ENCODE measurements at places on chromosomes 7 and 10. TPM values are rescaled to one million over a fixed set of nuclear protein-coding genes. Genes with fewer than 3 reads are reported as not detected.
A peak's percentile ranks its signal among the peaks of the same experiment; 100 is the strongest.

DNA sequence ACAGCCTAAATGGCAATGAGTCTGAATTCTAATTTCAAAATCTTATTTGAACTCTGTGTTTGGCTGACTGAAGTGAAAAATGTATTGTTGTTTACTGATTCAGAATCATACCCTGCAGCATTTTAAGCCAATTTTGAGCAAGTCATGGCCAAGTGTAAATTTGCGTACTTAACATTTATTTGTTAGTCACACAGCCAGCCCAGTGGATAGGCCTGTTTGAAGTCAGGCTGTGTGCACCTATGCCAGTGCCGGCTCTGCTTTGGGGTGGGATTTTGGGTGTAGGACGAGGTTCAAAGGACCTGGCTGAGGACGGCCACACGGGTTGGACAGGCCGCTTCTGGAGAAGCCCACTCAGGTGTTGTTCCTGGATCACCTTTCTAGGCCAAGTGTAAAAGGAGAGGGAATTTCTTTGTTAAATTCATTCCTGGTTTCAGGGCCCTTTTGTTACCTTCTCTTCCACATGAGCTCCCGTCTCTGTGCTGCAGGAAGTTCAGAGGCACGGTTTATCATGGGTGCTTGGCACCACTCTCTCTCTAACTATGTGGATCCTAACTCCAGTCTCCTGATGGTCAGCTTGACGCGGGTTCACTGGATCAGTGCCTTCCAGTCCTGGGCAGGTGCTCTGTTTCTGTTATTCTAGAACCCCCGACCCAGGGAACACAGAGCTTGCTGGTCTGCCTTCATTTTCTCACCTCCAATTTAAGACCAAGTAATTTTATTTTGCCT lies 84.7 kb downstream of the CCNY start:
- DNase-seq: no peak

- peak; percentile 90 for DNase-seq
These were observed 178.0 kb downstream of the MDFIC start for GRCh38 chr7:115099906-115100305.

DNA sequence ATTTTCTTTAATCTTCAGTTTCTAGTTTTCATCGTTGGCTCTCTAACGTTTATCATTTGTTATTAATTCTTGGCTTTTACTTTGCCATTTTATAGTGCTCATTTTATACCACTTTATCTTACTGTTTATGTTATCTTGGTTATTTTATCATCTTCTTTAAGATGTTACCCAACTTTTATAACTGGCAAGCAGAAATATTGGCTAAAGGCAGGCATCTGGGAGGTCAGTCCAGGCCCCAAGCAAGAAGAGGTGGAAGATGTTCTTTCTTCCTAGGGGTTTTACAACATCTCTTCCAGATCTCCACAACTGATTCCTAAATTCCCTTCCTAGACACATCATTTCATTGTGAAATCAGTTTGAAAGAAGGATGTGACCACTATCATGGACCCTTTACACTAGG lies 208.1 kb downstream of the AHR start:
- DNase-seq: no peak

- DNase-seq: no peak
These were observed 2.9 kb upstream of the TARP start for GRCh38 chr7:38276096-38276877.

DNA sequence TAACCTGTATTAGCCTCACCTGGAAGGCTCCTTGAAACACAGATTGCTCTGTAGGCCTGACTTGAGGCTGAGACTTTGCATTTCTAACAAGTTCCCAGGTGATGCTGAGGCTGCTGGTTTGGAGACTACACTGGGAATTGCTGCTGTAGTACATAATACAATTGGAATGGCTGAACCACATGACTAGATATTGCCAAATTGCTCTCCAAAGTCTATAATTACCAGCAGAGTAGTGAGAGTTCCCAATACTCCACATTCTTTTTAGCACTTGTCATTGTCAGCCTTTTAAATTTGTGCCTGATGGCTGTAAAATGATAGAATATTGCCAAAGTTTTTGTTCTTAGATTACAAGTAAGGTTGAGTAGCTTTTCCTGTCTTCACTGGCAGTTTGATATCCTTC lies 39.9 kb downstream of the PLEKHA8 start:
- no peak for DNase-seq

DNA sequence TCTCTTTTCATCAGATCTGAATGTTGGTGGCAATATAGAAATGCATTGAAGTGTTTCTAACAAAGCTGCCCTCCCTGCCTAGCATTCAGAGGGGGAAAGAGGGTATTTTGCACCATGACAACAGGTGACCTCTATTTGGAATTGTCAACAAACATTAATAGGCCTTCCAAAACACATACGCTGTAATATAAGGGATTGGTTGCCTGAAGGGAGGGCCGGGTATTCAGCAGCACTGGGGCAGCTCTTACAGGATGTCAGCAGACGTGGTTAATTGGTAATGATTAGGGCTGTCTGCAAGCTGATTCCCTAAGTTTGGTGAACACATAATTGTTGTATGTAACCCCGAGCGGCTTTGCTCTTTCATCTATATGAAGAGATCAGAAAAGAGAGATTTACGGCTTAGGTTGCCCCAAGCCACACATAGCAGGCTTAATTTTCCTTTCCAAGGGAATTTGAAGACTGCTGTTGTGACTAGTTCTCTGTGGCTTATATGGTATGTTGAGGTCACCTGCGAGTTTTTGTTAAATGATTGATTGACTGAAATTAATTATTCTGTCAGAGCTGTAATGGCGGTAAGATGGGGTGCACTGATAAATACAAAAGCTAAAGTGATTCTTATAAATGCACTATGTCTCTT lies 759.3 kb downstream of the LRMDA start:
- no peak for DNase-seq

DNA sequence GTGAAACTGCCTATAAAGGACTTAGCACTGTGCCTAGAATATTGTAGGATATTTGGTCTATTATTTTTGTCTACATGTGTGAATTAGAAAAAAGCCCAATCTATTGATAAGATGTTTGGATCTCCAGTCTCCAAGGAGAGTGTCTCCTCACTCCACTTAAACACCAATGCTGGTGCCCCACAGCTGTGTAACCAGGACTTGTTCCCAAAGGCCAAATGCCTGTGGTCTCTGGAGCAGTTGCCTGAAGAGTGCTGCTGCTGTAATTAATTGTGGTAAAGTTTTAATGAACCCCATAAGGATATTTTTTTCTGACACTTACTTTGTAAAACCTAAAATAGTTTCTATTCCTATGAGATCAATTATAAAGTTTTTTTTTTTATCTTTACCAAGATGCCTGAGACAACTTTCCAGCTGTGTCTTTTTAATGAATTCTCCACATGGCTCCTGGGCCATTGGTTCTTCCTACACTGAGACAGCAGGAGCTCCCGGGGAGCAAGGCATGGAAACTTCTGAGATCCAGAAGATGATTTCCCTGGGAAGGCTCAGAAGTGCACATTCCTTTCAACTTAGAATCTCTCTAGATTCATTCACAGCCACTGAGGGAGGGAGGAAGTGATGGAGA lies 11.2 kb upstream of the OR2A5 start:
- DNase-seq: no peak

DNA sequence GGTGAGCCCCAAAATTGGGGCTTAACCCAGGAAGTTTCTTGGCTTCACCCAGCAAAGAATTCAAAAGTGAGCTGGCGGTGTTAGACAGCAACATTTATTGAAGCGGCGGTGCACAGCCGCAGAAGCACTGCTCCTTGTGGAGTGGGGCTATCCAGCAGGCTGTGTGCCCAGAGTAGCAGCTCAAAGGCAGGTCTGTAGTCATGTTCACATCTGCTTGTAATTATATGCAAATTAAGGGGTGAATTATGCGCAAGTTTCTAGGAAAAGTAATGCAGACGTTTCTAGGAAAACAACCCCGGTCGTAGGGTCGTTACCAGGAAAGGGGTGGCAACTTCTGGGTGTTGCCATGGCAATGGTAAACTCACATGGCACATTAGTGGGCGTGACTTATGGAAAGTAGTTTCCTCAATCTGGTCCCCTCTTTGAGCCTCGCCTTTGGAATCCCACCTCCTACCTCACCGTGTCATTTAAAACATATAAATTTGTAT lies 13.7 kb upstream of the KBTBD2 start:
- DNase-seq: peak; percentile 87

DNA sequence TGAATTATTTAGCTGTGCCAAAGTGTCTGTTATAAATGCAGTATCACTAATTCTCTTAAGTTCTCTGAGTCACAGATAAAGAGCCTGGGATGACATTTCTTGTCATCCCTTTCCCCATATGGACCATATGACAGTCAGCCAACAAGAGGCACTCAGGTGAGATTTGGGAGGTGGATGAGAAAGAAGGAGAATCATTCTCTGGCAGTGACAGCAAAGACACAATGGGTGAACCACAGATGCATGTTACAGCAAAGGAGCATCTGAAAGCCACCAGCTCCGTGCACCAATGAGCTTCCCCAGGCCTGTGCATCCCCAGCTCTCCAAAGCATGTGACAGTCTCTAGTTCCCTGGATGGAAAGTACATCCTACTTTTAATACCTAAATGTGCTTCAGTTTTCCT lies 10.8 kb downstream of the GIMAP6 start:
- no peak for DNase-seq

- DNase-seq: no peak
These were observed 519.5 kb downstream of the GRID1 start for GRCh38 chr10:85847085-85847484.

- DNase-seq: no peak
These were observed 301.3 kb upstream of the BMPER start for GRCh38 chr7:33604056-33604455.

DNA sequence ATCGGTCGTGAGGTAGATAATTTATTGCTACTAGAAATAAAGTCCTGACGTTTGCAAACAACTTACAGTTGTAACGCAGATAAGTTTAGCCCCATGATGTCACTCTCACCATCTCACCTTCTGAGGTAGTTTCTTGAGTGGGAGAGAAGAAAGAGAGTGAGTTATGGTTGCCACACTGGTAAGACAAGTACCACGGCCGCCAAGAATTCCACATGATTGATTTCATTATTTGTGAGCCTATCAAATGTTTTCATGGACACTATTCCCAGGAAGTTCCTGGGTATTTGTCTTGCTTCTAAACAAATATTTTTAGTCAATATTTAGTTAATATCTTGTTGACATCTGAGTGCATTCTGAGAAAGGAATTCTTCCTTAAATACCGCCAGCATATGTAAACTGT lies 339.4 kb upstream of the KIAA1217 start:
- no peak for DNase-seq

- no peak for DNase-seq
These were observed 9.3 kb downstream of the KCNIP2 start for GRCh38 chr10:101834341-101834740.

- no peak for DNase-seq
These were observed 43.3 kb upstream of the ECHDC3 start for GRCh38 chr10:11698691-11699549.

GRCh38 chr10:790821-791551 lies 101.5 kb upstream of the DIP2C start:
- DNase-seq: no peak

DNA sequence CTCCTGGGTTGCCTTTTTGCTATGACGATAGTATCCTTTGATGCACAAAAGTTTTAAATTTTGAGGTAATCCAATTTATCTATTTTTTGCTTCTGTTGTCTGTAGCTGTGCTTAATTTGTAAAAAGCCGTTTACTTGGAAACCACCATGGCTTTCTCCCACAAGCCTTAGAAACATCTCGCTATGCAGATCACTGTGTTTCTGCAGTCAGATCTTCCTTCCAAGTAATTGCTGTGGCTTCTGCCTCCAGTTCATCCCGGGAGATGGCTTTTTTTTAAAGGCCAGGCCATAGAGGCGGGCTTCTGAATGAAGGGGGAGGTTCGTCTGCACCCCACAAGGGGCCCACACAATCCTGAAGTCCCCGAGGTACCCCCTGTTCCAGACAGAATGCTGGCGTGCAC lies 48.3 kb upstream of the OCM2 start:
- no peak for DNase-seq

GRCh38 chr10:14180911-14181566 lies 149.7 kb downstream of the FRMD4A start:
- no peak for DNase-seq

- peak; percentile 87 for DNase-seq
These were observed 103.9 kb downstream of the CUBN start for GRCh38 chr10:17025444-17026295.

DNA sequence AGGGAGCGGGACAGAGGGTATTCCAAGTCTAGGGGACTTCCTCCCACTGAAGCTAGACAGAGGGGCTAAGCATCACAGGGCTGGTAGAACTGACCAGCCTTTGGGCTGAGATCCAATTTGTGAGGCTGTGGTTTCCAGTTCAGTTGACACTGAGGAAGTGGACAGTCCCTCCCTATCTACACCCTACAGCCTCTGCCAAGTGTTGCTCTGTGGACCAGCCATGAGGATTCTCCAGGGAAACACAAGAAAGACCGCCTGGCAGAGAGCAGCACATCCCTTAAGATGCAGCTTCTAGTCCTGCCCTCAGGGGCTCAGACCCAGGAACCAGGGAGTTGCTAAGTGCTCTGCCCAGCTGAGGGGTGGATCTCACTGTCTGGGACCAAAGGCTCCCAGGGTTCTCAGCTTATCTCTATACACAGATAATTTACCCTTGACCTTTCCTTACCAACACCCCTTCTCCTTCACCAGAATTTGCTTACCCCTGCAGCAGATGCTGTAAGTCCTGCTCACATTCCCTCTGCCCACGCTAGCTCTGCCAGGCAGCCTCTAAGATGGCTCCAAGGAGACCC lies 252.0 kb downstream of the SKIDA1 start:
- no peak for DNase-seq

DNA sequence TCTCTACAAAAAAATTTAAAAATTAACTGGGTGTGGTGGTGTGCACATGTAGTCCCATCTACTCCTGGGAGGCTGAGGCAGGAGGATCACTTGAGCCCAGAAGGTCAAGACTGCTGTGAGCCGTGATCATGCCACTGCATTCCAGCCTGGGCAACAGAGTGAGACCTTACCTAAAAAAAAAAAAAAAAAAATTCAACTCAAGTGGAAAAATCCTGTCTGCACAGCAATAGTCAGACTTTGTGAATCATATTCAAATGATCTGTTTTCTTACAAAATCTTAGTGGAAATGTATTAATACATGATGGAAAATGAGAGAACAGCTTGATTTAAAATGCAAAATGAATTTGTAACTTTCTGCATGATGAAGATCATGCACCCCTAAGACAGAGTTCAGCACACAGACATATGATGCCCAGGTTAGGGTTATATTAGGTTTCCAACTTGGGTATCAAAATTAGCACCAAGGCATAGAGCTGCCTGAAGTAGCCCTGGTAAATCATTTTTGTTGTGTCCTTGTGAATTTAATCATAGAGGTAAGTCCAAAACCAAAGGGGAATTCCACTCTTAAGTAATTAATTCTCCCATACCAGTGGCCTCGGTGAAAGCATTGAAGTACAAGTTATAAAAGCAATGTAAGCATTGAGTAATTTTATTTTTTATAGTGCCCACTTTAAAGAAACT lies 93.8 kb downstream of the ADD3 start:
- no peak for DNase-seq

ZRANB1 gene
- total RNA-seq: 13.7 TPM

PRKAG2 gene
- 20.9 TPM for total RNA-seq

IGFBP1 gene
- 2.6 TPM for total RNA-seq

PNLIP gene
- total RNA-seq: not detected

GHRHR gene
- total RNA-seq: not detected

CHAT gene
- not detected for total RNA-seq

ADD3 gene
- 26.5 TPM for total RNA-seq

TSC22D4 gene
- total RNA-seq: 47.4 TPM

VAX1 gene
- 1.0 TPM for total RNA-seq

RNF133 gene
- not detected for total RNA-seq

WNT16 gene
- total RNA-seq: not detected
